ENCODE measurements at places on chromosomes 4 and X.

DNA sequence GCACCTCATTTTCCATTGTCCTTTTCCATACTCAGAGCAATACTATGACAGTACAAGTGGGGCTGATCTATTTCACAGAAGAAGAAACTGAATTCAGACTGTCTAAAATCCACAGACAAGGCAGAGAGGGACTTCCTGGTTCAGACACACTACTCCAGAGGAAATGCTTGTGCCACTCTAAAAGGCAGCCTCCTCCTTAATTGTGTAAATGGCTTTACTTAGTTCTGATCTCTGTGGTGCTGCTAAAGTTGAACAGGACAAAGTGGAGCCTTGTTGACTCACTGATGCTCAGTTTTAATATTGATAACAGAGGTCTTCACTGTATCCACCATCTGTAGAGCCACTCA lies 122.4 kb downstream of the KIT start:
- DNase-seq, result no peak

GRCh38 chr4:35511851-35512250 lies 732.5 kb downstream of the ARAP2 start:
- DNase-seq, result no peak

GRCh38 chr4:138671606-138672084 lies 343.9 kb upstream of the NOCT start:
- no peak for DNase-seq

DNA sequence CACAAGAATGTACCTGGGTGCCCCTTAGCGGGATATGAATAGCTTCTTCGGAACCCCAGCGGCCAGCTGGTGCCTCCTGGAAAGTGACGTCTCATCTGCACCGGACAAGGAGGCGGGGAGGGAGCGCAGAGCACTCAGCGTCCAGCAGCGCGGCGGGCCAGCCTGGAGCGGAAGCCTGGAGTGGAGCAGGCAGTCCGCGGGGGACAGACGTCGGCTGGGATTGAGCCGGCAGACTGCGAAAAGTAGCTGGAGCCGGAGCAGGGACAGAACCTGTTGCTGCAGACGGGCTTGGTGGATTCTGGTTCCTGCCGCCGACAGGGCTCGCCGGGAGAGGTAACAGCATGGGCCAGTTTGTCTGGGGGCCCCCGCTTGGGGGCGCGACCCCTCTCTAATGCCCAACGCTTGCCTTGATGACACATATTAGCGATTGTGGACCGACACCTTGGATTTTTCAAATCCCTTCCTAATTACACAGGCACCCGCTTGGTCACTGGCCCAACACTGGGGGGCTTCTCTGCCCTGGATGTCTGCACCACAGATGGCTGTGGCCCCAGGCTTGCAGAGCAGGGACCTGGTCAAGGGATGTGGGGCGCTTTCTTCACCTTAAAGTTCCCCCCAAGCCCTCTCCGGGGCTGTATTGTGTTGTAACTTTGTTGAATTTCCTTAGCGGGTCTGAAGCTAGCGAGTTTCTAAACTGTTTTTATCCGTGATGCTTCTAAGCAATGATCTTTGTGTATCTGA lies at the start of gene NPFFR2:
Gene NPFFR2, plus strand, starts transcription at position 133 of the 741 bp plus-strand sequence. CDS start 96,592 bp downstream, outside the sequence.
- peak; percentile 8 for DNase-seq

- no peak for DNase-seq
Measured at GRCh38 chr4:9602389-9602914, 158.2 kb downstream of the DEFB131A start.

- no peak for DNase-seq
Measured at GRCh38 chr4:169407217-169407845, 136.6 kb upstream of the SH3RF1 start.

DNA sequence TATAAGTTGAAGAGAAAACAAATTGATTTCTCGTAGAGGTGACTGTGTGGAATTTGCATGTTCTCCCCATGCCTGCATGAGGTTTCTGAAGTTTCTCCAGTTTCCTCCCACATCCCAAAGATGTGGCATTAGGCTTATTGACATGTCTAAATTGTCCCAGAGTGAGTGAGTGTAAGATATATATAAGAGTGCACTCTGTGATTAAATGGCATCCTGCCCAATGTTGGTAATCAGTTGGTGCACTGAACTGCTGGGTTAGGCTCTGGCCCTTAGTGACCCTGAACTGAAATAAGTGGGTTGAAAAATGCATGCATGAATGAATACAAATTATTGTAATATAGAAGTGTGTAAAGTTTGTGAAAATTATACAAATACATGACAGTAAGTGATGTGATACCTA lies 1106.5 kb downstream of the TECRL start:
- no peak for DNase-seq

GRCh38 chrX:123878252-123878721 lies 18.4 kb downstream of the XIAP start:
- no peak for DNase-seq

GRCh38 chr4:7333024-7333780 lies 101.5 kb downstream of the PSAPL1 start:
- no peak for DNase-seq

- DNase-seq, result no peak
Measured at GRCh38 chr4:165610679-165611437, 232.1 kb downstream of the CPE start.

DNA sequence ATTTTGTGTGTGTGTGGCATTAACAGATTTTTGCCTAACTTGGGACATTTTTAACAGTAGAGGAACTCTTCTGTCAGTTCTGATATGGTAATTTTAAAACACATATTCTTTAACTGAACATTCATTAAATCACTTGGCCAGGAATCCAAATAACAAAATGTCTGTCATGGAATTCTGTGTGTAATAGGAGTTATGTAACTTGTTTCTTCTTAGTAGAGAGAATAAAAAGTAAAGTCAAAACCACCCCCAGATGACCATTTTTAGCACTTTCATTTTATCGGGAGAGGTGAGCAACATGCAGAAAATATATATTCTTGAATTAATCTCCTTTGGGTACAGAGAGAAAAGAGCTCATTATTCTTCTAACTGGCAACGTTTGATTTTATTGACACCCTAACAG lies 1740.3 kb downstream of the STIM2 start:
- DNase-seq, result no peak

DNA sequence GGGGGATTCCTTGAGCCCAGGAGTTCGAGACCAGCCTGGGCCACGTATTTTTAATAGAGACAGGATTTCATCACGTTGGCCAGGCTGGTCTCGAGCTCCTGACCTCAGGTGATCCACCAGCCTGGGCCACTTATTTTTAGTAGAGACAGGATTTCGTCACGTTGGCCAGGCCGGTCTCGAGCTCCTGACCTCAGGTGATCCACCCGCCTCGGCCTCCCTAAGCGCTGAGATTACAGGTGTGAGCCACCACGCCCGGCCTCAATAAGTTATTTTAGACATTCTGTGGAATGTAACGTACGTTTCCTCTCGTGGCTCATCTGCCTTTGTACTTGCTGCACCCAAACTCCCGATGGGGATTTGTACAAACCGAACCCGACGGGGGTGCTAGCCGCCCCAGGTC lies 8.8 kb downstream of the ASMT start:
- no peak for DNase-seq

DNA sequence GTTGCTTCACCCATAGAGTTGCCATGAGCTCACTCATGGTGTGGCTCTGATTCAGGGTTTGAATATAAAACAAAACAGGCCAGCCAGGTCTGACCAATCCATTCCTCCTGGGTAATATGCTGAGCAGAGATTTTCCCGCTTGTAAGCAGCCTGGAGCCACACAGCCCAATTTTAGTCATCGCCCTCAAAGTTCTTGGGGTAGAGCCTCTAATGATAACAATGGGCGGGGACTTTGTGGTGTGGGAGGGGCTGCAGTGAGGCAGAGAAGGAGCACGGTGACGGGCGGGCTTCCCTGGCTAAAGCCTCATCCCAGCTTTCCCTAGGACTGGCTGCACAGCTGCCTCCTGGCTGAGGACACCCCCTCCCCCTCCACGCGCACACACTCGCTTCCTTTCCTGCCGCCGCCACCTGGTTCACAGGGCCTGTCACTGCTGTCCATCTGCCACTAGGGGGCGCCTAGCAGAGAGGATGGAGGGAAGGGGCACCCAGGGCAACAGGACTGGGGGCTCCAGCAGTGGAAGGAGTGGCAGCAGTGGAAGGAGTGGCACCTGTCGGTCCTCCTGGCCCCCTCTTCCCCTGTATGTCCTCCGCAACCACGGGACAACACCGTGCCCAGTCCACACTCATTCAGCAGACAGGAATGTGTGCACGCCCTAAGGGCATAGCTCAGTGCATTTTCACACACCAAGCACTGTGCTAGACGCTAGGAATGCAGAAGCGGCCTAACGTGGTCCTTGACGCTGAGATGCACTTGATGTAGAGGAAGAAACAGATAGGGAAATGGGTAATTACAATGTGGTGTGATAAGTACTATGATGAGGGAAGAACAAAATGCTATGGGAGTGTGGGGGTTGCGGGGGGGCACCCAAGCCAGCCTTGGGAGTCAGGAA lies 26.8 kb downstream of the PRPS1 start:
- peak; percentile 51 for DNase-seq

DNA sequence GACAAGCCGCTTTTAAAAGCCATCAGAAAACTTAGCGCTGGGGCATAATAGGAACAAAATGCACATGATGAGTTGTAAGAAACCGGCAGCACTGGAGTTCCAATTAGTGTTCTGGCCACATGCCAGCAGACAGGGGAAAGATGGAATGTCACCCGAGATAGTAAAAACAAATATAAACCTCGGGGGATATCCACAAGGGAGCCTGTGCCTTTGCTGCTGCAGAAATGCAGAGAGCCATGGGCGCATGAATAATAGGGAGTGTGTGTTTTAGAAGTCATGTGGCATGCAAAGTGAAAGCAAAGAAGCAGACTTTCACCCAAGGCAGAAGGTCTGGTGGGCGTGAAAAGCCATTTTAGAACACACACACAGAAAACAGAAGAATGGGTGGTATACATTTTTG lies 19.1 kb downstream of the GPRASP3 start:
- no peak for DNase-seq

GRCh38 chr4:97153042-97153441 lies 990.2 kb downstream of the STPG2 start:
- no peak for DNase-seq

GRCh38 chr4:7516096-7516772 lies 81.5 kb upstream of the PSAPL1 start:
- DNase-seq, result no peak

GRCh38 chr4:74159143-74159709 lies 1.3 kb downstream of the MTHFD2L start:
- DNase-seq, result peak; percentile 18

GRCh38 chrX:69503782-69504625 lies at the start of gene NALF2:
TSS of gene NALF2 (plus strand) at chrX:69504326. CDS start at chrX:69505283, 957 bp downstream.
- peak; percentile 46 for DNase-seq

DNA sequence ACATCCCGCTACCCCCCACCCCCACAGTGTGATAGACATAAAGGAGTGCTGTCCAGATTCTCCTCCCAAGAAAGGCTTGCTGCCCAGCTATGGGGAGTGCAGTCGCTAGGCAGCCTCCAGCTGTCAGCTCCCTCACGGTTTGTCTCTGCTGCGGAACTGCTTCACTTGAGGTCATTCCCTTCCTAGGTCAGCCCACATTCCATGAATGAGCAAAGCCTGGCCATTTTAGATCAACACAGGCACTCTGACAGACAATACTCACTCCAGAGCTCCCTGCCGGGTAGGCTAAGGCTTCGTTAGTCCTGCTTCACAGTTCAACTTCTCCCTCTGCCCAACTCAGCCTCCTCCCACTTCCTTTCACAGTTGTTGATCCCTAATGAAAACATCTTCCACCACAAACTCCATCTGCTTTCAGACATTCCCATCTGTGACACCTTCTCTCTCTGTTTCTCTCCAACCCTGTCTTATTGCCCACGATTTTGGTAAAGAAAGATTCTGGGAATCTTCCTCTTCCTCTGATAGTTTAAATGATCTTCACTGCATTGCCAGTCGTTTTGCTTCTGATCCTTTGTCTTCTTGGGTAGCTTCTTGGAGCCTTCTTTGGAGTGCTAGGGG lies 318.9 kb upstream of the F9 start:
- DNase-seq, result no peak

DNA sequence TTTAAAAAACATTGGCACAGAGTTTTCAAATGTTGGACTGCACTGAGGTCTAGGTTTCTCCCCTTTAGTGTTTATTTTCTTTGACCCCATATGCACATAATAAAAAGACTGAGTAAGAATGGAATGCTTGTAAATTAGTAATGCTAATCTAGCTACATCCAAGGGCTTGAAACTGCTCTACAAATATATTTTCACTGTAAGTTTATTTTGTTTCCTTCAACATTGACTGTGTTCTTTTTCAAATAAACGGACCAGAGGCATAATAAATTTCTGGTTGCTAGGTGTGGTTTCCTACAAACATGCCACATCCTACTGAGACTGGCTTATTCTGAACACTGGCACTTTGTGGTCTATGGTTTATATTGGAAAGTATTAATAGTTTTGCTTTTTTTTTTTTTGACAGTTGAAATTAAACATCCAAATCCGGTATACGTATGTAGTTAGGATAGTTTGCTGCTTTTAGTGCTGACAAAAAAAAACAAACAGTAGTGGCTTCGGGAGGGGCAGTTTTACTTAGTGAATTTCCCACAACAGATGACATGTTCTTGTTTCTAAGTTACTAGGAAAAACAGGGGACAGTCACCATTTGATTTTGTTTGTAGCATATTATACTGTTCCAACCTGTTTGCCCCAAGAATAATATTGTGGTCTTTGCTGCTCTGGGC lies 13.2 kb downstream of the CA5B start:
- DNase-seq, result peak; percentile 50

DNA sequence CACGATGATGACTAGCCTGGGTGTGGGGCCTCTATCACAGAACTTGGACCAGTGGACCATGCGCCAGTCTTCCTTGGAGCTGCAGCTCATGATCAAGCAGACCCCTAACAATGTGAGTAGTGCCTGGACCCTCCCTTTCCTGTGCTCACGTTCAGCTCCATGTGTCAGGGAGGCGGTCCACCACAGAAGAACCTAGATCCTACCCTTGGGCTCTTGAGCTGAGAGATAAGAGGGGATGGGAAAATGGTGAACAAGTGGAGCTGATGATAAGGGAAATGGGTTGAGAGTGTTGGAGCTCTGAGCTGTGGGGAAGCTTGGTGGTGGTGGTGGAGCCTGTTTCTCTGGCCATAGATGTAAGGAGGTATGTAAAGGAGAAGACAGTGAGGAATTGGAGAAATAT lies 13.1 kb downstream of the MED12 start:
- DNase-seq, result no peak

All from AG08396 (cell line).